ENCODE measurements at places on chromosomes 11 and 22.
A peak's percentile ranks its signal among the peaks of the same experiment; 100 is the strongest.

DNA sequence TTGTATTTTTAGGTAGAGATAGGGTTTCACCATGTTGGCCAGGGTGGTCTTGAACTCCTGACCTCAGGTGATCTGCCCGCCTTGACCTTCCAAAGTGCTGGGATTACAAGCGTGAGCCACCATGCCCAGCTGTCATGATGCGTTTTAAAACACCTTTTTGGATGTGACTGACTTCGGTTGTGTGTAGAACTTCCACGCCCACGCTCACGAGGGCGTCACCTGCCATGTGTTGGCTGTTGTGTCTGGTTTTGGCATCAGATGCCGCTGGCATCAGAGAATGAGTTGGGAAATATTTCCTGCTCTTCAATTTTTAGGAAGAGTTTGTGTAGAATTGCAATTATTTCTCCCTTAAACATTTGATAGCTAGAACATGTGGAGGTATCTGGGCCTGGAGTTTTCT lies 109.1 kb downstream of the KCNQ1 start:
- DNase-seq, result no peak

DNA sequence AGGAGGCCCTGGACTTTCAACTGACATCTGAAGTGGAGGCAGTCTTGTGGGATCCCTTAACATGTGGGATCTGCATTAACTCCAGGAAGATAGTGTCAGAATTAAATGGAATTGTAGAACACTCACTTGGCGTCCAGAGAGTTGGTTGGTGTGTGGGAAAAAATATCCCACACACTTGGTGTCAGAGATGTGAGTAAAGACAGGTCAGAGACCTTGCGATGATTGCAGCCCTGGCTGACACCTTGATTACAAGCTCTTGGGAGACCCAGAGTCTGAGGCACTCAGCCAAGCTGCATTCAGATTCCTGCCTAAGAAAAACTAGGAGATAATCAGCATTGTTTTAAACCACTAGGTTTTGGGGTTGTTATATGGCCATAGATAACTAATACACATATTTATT lies 7.2 kb upstream of the TPCN2 start:
- DNase-seq, result no peak

GRCh38 chr11:44880511-44880910 lies 70.2 kb downstream of the TP53I11 start:
- DNase-seq, result no peak

DNA sequence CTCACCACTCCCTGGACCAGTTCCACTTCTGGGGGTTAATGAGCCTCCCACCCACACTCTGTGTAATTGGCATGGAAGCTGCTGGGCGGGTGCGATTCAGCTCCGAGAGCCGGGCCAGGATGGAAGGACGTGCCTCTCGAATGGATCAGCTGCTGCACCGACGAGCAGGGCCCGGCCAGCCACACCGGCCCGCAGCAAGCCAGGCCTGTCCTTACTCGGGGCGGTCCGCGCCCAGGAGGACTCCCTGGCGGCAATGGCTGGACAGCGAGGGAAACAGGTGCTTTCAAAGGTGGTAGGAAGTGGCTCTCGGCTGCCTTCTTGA lies 4.3 kb upstream of the SHISAL1 start:
- DNase-seq, result no peak

GRCh38 chr22:38611559-38611958 lies 41.6 kb upstream of the DMC1 start:
- DNase-seq, result no peak

GRCh38 chr11:61491736-61492395 lies 16.7 kb upstream of the LRRC10B start:
- DNase-seq, result no peak

GRCh38 chr22:29103121-29103520 lies 30.3 kb downstream of the KREMEN1 start:
- no peak for DNase-seq

GRCh38 chr11:59292611-59293010 lies 66.1 kb upstream of the OR5AN1 start:
- DNase-seq, result no peak

- DNase-seq, result no peak
These were observed 108.4 kb downstream of the ZBTB16 start for GRCh38 chr11:114167771-114168448.

- no peak for DNase-seq
These were observed 150.1 kb upstream of the ARHGAP42 start for GRCh38 chr11:100536979-100537378.

GRCh38 chr11:108224911-108225786 lies 2.3 kb downstream of the ATM start:
- DNase-seq, result peak; percentile 58

- peak; percentile 38 for DNase-seq
These were observed 23.5 kb downstream of the SPATA19 start for GRCh38 chr11:133821776-133822175.

DNA sequence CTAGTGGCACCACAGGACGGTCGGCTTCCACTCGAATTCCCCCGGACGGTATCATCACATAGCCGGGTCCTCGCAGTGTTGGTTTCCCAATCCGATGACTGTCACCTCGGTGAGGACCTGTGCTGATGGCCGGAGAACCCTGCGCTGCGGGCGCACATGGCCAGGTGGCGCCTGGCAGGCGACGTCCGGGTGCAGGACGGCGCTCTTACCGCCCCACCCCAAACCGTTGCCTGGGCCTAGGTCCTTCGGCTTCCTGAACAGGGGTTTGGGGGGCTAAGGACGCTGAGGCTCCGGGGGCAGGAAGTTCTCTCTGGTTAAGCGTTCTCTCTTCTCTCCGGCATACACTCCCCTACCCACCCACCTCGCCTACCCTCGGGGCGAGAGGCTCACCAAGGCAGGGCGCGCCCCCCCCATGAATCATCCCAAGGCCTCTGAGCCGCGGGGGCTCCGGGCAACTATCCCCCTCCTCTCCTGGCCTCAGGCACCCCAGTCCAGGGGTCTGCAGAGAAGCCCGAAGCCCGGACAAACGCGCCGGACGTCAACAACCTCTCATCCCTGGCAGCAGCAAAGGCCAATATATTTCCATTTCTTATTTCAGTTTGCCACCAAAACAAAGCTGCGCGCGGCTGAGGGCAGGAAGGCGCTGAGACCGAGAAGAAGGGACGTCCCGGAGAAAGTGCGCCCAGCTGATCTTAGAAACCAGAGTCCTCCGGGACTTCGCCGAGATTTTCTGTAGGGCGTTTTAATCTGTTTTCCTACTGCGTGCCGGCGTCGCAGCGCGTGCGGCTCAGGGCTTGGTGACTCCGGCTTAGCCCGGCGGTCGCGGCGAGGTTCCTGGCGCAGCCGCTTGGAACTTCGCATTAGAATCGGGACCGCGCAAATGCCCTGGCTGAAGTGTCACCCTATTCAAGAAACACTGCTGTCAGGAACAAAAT lies 5.6 kb downstream of the ALX4 start:
- DNase-seq, result no peak

GRCh38 chr11:36447514-36447913 lies 62.6 kb downstream of the TRAF6 start:
- no peak for DNase-seq

- no peak for DNase-seq
These were observed 4.1 kb upstream of the RAB1B start for GRCh38 chr11:66264383-66264782.

- DNase-seq, result no peak
These were observed 32.9 kb downstream of the RPS6KA4 start for GRCh38 chr11:64391839-64392238.

- DNase-seq, result no peak
These were observed 75.2 kb downstream of the USP47 start for GRCh38 chr11:11916981-11917399.

DNA sequence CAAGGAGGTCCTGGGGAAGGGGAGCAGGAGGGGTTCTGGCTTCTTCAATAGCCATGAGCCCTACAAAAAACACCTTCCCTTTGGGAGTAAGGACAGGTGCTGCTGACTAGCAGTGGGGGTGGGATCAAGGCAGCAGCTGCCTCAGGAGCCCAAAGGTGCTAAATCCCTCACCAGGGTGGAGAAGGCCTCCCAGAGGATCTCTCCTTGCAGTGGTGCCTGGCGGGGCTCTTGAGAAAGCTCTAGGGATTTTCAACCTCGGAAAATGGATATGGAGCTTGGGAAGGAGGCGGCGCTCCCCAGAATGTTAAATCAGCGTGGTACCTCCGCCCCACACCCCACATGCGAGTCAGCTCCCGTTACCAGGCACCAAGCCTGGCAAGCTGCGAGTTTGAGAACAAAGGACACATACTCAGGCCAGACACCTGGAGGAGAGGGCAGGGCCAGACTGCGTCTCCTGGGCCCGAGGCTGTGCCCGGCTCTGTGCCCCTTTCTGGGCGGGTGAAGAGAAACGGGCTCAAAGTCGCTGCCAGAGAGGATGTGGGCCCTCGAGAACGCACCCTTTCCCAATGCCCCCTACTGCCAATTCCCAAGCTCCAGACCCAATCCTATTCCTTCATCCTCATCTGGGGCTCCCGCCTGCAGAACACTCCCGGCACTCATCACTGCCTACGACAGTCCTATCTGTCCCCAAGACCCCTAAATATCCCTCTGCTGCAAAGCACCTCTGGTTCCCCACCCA lies 139.0 kb downstream of the BRD1 start:
- DNase-seq, result no peak

DNA sequence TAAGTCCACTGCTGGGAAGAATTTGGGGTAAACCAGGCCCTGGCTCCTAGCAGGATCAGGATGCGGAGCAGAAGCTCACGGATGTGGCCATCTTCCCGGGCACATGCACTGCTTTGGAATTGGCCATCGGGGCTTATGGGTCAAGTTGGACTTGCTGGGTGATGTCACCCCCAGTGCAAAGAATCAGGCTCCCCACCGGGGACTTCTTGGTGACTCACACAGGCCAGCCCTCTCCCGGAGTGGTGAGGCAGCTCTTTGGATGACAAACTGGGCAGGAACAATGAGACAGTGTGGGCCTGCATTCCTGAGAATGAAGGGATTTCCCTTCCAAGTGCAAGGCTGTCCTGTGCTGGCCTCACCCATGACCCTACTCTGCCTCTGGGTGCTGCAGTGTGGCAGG lies 128.8 kb upstream of the ANO1 start:
- DNase-seq, result no peak

DNA sequence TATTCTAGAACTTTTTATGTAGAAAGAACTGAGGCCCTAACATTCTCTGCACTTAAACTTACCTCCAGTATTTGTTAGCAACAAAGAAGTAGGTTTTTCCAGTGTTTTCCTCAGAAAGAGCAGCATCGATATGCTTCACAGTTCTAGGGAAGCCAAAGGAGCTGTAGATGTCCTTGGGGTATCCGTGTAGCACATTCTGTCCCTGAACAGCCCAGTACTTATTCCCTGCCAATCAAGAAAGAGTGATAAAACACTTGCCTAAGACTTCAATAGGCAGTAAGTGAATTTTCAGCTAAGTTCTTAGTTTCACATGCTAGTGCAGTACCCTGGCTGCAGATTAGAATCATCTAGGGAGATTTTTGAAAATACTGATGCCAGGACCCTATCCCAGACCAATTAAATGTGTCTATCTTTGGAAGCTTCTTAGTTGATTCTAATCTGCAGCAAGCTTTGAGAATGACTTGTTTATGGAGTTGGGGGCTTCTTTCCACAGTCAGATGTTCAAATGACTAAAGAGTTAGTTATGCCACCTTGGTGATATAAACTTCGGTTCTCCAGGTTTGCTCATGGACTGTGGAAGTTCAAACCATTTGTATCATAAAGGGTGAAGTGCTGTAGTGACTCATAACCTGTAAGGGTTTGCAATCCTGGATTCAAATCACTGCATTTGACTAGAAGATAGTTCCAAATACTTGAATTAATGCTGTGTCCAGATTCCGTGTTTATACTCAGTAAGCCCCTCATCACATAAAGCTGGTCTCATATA lies 6.5 kb downstream of the MMP1 start:
- no peak for DNase-seq

DNA sequence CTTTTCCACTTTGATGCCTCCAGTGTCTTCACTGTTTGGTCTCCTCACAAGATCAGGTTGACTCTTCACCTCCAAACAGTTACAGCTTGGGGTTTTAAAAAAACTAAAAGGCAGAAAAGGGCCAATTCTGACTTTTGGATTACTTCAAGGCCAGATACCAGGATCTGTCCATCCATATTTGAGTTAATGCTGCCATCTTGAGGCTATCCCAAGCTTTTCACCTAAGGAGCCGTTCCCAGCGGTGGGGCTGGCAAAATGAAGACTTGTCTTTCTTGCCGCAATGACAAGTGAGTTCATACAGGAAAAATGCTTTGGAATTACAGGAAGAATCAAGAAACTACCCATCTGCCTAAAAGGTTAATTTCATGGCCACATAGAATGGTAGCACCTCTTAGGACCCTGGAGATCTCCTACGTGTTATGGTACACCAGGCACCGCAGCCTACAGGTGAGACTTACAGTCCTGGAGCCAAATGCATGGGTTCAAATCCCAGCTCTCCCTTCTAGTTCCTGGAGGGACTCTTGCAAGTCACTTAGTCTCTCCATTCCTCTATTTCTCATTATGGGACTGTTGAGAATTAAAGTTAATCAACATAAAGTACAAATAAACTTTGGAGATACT lies 6.0 kb upstream of the OR5B21 start:
- DNase-seq, result no peak

Measured in germinal center (tissue), 1 donor.